ENCODE measurements at places on chromosomes 5 and 9.

GRCh38 chr5:65882278-65882677 lies 44.1 kb upstream of the ERBIN start:
- no peak for DNase-seq

- DNase-seq = no peak
Measured at GRCh38 chr5:101160002-101160401, 256.9 kb upstream of the ST8SIA4 start.

GRCh38 chr5:77560677-77561263 lies 68.7 kb upstream of the WDR41 start:
- no peak for DNase-seq

- no peak for DNase-seq
Measured at GRCh38 chr5:132365213-132365612, 4.3 kb upstream of the SLC22A5 start.

GRCh38 chr5:160133071-160133917 lies 14.0 kb upstream of the PWWP2A start:
- no peak for DNase-seq

DNA sequence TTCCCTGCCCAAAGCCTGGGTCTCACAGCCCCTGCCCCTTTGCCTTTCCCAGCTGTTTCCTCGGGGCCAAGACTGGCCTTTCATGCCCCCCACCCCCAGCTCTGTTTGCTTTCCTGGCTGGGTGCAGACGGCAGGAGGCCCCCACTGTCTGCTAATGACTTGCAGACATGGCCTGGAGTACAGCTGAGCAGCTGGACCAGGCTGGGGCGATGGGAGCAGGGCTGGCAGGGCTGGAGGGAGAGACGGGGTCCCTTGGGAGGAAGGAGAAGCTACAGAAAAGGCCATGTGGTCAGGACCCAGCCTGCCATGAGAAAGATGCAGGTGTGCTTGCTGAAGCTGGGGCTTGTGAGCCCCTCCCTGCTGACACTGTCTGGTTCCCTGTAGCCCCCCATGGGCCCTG lies 28.3 kb upstream of the GFPT2 start:
- DNase-seq = no peak

GRCh38 chr9:81669041-81669651 lies 20.2 kb downstream of the TLE1 start:
- DNase-seq = no peak

GRCh38 chr9:128689293-128689774 lies 312 bp downstream of the SET start:
- DNase-seq = no peak

DNA sequence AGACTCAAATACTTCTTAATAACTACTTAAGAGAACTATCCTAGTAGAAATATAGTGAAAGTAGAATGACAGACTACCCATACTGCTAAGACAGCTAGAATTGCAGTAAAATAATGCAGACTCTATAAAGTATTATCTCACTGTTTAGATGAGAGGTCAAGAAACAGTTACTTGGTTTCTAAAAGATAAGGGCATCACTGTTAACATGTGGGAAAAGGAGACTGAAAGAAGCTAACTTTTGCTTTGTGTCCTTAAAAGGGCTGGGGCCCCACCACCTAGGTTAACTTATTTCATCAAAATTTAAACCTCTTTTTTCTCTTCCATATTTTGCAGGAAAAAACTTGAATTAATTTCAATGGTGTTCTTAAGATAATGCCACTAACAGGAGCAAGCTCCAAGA lies 204.3 kb downstream of the CNTLN start:
- no peak for DNase-seq

DNA sequence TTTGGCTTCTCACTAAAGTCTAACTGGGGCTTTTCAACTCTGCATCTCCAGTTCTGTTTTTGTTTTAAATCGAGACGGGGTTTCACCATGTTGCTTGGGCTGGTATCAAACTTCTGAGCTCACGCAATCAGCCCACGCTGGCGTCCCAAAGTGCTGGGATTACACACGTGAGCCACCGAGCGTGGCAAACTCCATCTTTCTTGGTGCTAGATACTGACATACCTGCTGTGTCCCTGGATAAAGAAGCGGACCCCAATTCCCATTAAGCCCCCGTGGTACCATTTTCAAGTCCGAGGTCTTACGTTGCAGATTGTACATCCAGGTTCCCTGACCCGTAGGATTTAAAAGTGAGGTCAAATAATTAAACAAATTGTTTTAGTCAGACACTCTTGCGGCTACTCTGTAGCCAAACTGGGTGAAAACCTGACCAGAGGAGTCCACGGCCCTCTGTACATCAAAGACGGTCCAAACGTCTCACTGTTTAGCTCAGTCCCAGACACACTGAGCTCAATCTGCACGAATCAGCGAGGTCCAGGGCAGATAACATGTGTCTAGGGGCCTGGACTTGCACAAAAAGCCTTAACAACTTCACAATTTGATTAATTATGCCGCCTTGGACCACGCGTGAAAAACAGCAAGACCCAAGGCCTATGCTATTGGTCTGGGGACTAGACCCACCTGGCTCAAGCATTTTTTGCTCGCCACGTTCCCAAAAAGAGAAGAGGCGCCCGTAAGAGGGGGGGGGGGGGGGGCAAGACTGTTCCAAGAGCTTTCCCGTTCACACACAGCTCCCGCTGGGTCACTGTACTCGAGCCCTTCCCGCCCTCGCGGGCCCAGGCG lies 727 bp upstream of the DNAJA1 start:
- DNase-seq = no peak

GRCh38 chr5:81066102-81066501 lies 105.9 kb downstream of the RASGRF2 start:
- DNase-seq = no peak

Data from memory B cell (primary cell).